BE2C (cell line): ENCODE measurements at places on chromosomes 7 and 10.

GRCh38 chr10:51137756-51138529, 63.7 kb downstream of the PRKG1 start:
- no peak for DNase-seq

GRCh38 chr7:27110186-27111031, 7.9 kb upstream of the HOXA2 start:
- no peak for DNase-seq

DNA sequence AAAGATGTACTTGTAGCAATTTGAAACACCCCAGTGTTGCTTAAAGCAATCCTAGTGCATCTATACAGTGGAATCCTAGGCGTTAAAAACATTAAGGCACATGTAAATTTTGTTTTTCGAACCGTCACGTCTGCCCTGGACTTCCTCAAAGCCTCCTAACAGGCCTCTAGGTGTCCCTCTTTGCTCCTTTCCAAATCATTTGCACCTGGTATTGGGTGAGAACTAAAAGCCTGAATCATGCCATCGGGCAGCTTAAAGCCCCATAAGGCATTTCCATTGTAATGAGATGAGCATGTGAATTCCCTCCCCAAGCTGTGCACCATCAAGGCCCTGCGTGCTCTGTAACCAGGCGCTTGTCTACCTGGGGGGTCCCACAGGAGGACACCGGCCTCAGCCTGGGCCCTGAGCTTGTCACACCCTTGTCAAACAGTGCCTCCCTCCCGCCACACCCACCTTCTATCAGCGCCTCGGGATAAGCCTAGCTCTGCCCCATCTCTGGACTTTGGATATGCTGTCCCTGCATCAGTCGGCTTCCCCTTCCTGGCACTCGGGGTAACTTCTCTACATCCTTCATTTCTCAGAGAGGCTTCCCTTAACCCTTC, 89.2 kb downstream of the WDR11 start:
- no peak for DNase-seq

- no peak for DNase-seq
Measured at GRCh38 chr10:93138113-93138870, 64.6 kb downstream of the CYP26A1 start.

DNA sequence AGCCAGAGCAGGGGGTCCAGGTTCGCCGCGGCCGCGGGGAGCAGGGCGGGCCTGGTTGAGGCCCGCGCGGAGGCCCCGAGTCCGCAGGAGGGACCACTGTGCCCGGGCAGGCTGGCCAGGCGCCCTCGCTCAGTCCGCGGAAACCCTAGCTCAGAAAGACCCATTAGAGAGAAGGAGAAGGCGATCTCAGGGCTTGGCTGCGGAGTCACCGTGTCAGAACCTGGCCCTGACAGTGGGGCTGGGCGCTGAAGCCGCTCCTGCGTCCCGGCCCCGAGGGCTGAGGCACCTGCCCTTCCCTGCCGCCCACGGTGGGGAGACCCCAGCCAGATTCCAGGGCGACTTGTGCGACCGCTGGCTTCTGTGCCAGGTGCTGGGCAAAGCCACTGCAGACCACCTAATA, 14.2 kb upstream of the EGFR start:
- DNase-seq = no peak

GRCh38 chr7:140924019-140924820, 509 bp downstream of the BRAF start:
- DNase-seq = peak; percentile 86

DNA sequence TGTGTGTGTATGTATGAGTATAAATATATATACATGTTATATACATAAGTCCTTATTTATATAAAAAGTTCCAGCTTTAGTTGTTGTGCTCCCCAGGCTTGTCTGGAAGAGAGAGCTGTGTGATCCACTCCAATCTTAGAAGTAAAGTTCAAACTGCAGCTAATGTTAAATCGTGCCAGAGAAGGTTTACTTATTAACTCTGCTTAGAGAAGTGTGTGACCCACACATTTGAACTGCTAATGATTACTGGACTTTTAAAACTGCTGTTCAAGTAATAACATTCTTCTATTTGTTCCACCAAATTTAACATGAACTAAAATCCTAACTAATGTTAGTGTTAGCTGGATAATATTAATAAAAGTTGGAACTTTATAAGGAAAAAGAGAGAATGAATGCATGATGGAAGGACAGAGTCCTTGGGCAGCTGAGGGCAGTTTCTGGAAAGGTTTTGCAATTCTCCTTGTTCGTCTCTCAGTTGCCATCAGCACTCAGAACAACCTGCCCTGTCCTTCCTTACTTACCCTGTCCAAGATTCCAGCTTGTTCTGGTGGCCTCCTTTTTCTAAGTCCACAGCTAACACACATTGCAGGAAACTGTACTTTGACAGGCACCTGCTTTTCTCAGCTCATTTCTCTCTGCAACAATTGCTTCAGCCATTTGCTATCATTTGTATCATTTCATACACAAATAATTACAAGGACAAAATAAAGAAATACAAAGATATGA, 162.6 kb downstream of the FAM107B start:
- DNase-seq = no peak

- no peak for DNase-seq
Measured at GRCh38 chr10:130432271-130432670, 296.1 kb downstream of the GLRX3 start.

- DNase-seq = no peak
Measured at GRCh38 chr7:2159176-2159520, 73.6 kb downstream of the MAD1L1 start.

GRCh38 chr10:93075369-93076221, 1.9 kb downstream of the CYP26A1 start:
- no peak for DNase-seq

- DNase-seq = no peak
Measured at GRCh38 chr7:116837586-116837985, 24.8 kb upstream of the CAPZA2 start.

GRCh38 chr7:46979439-46979838, 602.5 kb downstream of the TNS3 start:
- no peak for DNase-seq

- DNase-seq = no peak
Measured at GRCh38 chr7:82126576-82126975, 317.0 kb downstream of the CACNA2D1 start.

- DNase-seq = no peak
Measured at GRCh38 chr7:43768887-43769272, 10.4 kb downstream of the BLVRA start.

DNA sequence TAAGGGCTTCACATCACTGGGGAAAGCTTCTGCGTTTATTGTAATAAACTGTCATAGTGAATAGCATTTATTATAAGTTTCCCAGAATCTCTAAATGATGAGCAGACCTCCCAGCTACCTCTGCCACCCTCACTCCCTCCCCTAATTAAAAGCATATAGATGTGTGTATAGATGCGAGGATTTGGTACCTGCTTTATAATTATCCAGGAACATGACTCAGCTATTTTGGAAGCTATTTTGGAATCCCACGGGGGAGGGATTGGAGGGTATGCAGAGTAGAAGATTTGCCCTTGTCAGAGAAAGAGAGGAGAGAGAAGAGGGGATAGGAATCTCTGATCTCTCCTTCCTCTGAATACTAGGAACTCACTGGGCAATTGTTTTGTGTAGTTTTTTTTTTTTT, 455.3 kb downstream of the ADRA2A start:
- no peak for DNase-seq

DNA sequence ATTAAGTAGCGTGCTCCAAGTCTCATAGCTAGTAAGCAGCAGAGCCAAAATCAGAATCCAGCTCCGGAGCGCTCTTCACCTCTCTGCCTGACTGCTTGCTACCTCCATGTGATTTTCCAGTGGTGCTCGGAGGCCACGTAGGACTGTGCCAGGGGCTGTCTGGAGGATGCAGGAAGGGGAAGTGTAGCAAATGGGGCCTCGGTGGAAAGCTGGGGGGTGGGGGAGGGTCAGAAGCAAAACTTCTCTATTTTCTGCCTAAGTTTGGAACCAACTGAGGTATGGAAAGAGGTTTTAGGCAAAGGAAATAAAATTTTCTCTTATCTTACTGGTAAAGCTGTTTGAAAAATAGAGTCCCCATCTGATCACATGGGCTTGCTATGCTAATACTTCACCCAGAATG, 108.7 kb downstream of the TBXAS1 start:
- DNase-seq = no peak

GRCh38 chr10:86950349-86950748, 7.1 kb downstream of the MMRN2 start:
- no peak for DNase-seq

GRCh38 chr10:49827297-49827696, 65.2 kb upstream of the OGDHL start:
- no peak for DNase-seq

DNA sequence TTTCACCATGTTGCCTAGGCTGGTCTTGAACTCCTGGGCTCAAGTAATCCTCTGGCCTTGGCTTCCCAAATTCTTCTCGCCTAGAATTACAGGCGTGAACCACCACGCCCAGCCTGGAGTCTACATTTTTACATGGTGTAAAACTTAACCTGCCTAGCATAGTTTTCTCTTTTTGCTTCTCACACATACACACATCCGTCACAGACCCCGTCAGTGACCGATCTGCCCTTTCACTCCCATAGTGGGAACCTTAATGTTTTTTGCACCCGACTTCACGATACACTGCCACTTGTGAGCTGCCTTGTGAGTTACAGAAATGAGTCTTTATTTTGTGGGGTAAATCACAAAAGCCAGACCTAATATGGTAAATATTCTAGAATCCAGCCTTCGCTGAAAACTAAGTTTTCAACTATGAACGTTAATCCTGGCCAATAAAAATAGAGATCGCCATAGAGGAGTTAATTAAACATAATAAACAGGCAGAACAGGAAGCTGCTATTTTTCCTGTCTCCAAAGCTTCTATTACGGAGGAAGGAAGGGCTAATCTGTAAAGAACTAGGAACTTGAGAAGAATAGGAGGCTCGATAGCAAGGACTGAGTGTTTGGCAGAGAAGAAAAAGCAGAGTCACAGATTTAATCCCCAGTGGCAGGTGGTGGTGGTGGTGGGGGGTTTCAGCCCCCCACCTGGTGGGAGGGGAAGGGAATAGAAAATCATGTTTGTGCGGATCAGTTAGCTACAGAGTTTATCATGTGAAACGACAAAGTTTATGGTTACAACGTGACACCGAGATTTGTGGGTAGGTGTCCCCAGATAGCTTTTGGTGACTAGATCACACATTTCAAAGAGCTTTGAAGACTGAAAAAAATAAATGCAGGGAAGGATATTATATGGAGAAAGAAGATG, 14.7 kb upstream of the FAM171A1 start:
- DNase-seq = no peak

DNA sequence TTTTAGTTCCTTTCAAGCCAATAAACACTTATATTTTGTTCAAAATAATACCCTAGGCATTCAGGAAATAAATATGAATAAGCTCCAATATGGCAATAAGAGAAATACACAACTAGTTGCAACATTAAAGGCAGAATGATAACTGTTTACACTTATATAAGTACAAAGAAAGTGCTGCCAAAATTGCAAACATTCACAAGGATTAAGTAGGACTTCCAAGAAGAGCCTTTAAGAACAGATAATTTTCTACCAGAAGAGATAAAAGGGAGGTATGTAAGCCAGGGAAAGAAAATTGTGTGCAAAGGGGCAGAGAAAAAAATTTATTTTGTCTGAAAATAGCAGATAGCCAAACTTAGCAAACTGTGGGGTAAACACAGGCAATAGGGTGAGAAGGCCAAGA, 83.8 kb downstream of the CTNNA3 start:
- DNase-seq = no peak

- no peak for DNase-seq
Measured at GRCh38 chr10:20059084-20059835, 243.0 kb downstream of the PLXDC2 start.

GRCh38 chr7:112798274-112799159, 8.3 kb upstream of the TMEM168 start:
- no peak for DNase-seq

- DNase-seq = no peak
Measured at GRCh38 chr10:22259280-22259679, 41.5 kb upstream of the EBLN1 start.

GRCh38 chr10:109962247-109962646, 38.9 kb upstream of the XPNPEP1 start:
- DNase-seq = no peak

- DNase-seq = no peak
Measured at GRCh38 chr7:72446591-72447462, 34.7 kb upstream of the CALN1 start.

GRCh38 chr10:58696736-58697135, 184.1 kb downstream of the BICC1 start:
- no peak for DNase-seq

DNA sequence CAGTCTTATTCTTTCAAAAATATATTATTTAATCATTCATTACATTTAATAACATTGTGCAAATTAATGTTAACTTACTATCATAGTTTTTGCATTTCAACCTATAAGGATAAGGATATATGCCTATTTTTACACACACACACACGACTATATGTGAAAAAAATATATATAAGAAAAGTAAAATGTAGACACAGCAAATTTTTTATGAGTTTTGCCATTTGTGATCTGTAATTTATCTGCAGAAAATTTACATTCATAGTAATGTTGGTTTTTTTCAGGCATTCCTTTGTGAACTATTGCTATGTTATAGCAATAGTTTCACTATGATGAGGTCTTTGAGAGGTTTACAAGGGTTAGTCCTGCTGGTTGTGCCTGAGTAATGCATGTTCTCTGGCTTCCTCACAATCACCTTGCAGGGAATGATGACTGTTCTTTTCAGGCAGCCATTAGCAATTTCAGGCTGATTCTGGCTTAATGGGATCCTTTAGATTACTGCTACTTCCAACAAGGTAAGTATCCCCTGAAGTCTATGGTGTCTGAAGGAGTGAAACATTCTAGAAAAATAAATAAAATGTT, 183.7 kb upstream of the CDK1 start:
- no peak for DNase-seq

GRCh38 chr7:149525280-149525679, 27.7 kb upstream of the ZNF746 start:
- DNase-seq = no peak

DNA sequence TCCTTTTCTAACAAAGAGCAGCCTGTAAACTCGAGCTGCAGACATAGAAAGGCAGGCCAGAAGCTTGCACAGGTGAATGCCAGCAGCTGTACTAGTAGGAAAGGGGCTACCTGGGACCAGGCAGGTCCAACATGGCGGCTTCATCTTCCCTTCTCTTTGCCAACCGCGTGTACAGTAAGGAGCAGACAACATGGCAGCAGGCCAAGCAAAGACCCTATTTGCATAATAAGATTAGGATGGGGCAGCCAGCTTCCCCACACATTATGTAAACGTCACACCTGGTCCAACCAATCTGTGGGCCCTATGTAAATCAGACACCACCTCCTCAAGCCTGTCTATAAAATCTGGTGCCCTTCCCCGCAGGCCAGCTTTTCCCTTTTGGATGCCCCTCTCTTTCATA, 1186.5 kb upstream of the AUTS2 start:
- peak; percentile 96 for DNase-seq

DNA sequence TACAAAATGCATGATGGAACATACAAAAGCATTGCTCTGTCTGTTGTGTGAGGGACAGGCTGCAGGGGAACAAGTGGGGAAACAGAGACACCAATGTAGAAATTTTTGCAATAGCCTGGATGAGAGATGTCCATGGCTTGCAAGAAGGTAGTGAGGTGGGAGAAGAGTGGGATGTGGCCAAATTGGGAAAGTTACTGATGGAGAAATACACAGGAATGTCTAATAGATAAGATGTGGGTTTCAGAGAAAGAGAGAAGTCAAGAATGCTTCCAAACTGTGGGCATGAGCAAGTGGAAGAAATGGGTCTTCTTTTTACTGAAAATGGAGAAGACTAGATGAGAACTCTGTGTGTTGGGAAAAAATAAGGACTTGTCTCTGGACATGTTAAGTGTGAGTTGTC, 592.7 kb downstream of the TNS3 start:
- DNase-seq = no peak

- DNase-seq = peak; percentile 53
Measured at GRCh38 chr7:138243430-138243829, 167.2 kb downstream of the AKR1D1 start.

GRCh38 chr10:98408799-98409198, 6.2 kb downstream of the PYROXD2 start:
- no peak for DNase-seq
